ENCODE measurements at places on chromosomes 5 and 9. TPM values are rescaled to one million over a fixed set of nuclear protein-coding genes. Genes with fewer than 3 reads are reported as not detected.
A peak's percentile ranks its signal among the peaks of the same experiment; 100 is the strongest.

Gene HNRNPAB
- total RNA-seq, result 105 TPM

Gene SERF1A
- total RNA-seq, result 1.8 TPM

- no peak for DNase-seq
These were observed 487.4 kb upstream of the RIOK2 start for GRCh38 chr5:97670447-97670846.

- peak; percentile 63 for DNase-seq
These were observed 3.5 kb downstream of the CACNA1B start for GRCh38 chr9:137880976-137881530.

- DNase-seq, result no peak
These were observed 39.9 kb downstream of the USP20 start for GRCh38 chr9:129875181-129875611.

GRCh38 chr9:133943781-133944745, 48.1 kb downstream of the VAV2 start:
- no peak for DNase-seq

GRCh38 chr9:111037708-111038330, 451 bp downstream of the LPAR1 start:
- DNase-seq, result no peak

Gene TLE1
- 9.8 TPM for total RNA-seq

GRCh38 chr9:114908805-114909448, 21.5 kb downstream of the TNFSF8 start:
- DNase-seq, result no peak

DNA sequence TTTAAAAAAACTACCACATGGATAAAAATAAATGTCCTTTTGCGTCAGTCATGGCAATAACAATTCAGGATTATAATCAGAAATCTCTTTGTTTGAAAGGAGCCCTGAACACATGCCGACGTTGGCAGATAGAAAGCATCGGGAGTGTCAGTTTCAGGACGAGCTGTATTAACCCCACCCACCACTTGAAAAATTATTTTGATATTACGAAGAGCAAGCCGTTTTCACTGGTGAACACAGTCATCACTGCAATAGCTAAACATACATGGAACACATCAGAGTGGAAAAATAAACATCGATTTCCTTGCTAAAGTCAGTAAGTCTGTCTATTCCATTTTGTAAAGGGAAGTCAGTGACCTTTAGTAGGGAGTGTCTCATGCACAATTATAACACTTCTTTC, 266.4 kb upstream of the FBXL7 start:
- DNase-seq, result no peak

- DNase-seq, result no peak
These were observed 393.6 kb upstream of the IZUMO3 start for GRCh38 chr9:24939109-24939850.

GRCh38 chr9:2621722-2622460, at the start of gene VLDLR:
Gene VLDLR, plus strand, starts transcription at chr9:2621787. Its CDS starts 403 bp downstream, at chr9:2622190.
- DNase-seq, result peak; percentile 81

Gene MSX2
- total RNA-seq, result 2.1 TPM

DNA sequence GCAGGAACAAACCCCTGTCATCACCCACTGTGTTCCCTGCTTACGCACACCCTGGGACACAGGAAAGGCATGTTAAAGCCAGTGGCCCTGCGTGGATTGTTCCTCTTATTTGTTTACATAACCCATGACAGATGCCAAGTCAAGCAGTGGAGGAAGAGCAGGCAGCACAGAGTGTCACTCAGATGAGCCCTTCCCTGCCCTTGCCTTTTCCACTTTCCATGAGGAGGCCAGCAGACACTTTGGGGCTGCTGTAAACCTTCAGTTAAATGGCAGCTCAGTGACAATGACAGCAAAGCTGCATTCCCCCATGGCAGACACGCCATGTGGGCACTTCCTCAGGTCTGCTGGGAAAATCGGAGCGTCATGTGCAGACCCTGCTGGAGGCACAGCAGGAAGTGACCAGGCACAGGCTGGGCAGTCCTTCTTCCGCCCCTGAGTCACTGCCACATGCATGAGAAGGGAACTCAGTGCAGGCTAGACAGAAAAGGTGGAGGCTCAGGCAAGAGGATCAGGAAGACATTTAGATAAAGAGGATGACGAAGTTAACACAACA, 216.8 kb upstream of the PIK3R1 start:
- DNase-seq, result no peak

DNA sequence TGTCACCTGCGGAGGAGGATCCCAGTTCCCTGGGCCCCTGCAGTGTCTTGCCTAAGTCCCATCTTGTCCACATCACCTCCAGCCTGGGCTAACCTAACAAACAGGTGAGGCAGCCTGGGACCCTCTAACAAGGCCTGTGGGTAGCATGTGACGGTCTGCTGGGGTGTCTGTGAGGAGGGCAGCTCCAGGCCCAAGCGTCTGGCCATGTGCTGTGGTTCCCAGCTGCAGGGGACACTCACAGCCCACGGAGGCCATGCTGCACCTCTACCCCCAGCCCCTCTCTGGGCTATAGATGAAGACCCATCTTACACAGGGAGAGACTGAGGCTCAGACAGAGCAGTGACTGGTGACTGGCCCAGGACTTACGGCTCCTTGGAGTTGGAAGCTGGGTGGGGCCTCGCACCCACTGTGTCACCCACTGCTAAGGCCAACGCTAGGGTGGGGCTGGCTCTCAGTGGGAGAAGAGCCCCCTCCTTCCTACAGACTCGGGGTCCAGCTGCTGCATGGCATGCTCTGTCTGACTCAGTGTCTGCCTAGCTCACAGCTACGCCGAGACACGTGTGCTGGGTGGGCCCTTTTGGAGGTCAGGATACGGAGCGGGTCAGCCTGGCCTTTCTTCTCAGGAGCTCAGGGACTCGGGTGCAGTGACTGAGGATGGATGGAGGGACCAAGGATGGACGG, 40.8 kb upstream of the RNF130 start:
- DNase-seq, result peak; percentile 51

- no peak for DNase-seq
These were observed 164.3 kb downstream of the SMC2 start for GRCh38 chr9:104258296-104259011.

GRCh38 chr9:97511655-97512427, 10.4 kb downstream of the TMOD1 start:
- no peak for DNase-seq

DNA sequence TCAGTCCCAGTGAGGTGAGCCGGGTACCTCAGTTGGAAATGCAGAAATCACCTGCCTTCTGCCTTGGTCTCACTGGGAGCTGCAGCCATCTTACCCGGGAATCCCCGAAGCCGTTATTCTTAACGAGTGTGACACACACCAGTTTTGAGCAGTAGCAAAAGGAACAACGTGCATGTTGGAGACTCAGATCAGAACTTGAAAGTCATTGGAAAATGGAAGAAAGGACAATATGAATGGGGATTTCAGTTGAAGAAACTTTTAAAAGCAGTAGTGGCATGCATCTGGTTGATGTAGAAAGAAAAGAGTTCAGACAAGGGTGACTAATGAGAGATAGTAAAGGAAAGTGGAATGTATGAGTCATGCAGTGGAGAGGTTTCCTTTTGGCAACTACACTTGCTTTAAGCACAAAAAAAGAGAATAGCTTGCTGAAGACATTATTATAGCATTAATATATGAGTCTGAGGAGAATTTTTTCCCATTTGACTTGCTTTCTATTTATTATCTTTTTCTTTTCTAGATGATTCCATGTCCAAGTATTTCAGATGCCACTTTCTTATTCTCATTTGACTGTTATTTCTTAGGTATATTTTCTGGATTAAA, 44.4 kb upstream of the ANKDD1B start:
- DNase-seq, result no peak

DNA sequence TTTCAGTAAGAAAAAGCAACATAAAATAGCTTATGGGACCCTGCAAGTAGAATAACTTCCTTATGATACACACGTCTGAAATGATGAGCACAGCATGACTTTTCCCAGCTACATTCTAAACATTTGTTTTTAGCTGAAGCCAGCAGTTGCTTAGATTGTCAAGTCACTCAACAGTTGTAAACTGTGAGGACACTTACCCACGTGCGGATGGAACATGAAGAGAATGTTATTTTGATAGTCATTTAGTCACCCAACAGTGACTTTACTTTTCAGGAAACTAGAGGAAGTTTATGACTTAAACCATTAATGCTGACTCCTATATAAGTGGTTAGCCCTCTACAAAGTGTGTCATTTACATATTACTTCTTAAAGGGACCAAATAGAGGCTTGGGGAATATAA, 3.0 kb downstream of the HACD4 start:
- DNase-seq, result no peak

- no peak for DNase-seq
These were observed 102.5 kb upstream of the TXNDC8 start for GRCh38 chr9:110440172-110440571.

DNA sequence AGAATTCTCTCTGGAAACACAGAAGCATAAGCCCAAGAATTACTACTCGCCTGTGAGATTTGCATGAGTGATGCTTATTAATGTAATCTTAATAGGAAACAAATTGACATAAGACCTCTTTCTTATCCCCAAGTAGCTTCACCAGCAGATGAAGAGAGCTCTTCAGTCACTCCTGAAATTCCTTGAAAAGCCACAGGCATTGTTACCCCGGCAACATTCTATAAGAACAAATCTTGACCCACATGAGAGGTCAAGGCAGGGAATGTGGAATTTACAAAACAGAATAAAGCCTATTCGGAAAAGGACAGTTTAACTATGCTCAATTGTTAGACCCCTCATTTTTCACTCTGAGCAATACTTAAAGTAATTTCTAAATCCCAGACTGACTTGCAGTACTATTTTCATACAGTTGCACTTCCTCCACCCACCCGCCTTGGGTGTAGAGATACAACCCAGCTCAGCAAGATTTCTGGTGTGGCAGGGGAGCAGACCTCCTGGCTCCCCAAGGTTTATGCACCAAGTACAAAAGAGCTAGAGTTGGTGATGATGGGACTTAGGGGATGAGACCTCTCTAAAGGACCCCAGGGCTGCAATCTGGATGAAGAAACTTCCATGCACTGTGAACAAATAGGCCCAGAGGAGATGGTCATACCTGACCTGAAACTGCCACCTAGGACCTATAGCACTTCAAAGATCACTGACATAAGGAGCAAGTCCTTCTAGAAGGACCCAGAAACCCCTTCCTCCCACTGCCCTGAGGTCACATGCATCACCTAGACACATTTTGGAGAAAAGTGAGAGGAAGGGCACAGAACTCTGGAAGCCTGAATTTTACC, 242.1 kb downstream of the ZNF608 start:
- DNase-seq, result no peak

GRCh38 chr5:157232706-157233105, 33.2 kb upstream of the CYFIP2 start:
- no peak for DNase-seq

Gene PCDHA10
- total RNA-seq, result 0.30 TPM

- no peak for DNase-seq
These were observed 342.1 kb downstream of the PRR16 start for GRCh38 chr5:120806202-120806601.

GRCh38 chr5:61827445-61827975, 478.5 kb upstream of the KIF2A start:
- DNase-seq, result no peak

Gene HTR4
- 0.70 TPM for total RNA-seq

Gene SPINK4
- not detected for total RNA-seq

GRCh38 chr5:97629276-97629675, 446.2 kb upstream of the RIOK2 start:
- no peak for DNase-seq

GRCh38 chr9:137286975-137287383, 9.5 kb downstream of the TOR4A start:
- no peak for DNase-seq

DNA sequence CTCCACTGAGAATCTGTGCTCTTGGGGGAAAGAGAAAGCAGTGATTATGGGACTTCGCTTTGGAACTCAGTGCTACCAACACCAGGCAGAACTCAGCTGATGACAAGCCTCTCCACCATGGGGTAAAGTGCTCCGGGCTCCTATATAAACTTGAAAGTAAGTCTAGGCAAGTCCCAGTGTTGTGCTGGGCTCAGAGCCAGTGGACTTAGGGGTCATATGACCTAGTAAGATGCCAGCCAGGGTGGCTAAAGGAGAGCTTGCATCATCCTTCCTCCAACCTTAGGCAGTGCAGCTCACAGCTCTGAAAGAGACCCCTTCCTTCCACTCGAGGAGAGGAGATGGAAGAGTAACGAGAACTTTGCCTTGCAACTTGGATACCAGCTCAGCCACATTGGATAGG, 35.1 kb upstream of the FREM1 start:
- DNase-seq, result no peak

- DNase-seq, result no peak
These were observed 26.0 kb downstream of the TPD52L3 start for GRCh38 chr9:6354072-6354686.

Gene OBP2B
- total RNA-seq, result not detected

GRCh38 chr5:130836729-130837649, 328.1 kb downstream of the HINT1 start:
- DNase-seq, result no peak

Gene TNC
- total RNA-seq, result 26.4 TPM
